ENCODE measurements at places on chromosomes 2 and 18. TPM values are rescaled to one million over a fixed set of nuclear protein-coding genes. Genes with fewer than 3 reads are reported as not detected.
A peak's percentile ranks its signal among the peaks of the same experiment; 100 is the strongest.

CNTNAP5 gene
- polyA plus RNA-seq: not detected

DNA sequence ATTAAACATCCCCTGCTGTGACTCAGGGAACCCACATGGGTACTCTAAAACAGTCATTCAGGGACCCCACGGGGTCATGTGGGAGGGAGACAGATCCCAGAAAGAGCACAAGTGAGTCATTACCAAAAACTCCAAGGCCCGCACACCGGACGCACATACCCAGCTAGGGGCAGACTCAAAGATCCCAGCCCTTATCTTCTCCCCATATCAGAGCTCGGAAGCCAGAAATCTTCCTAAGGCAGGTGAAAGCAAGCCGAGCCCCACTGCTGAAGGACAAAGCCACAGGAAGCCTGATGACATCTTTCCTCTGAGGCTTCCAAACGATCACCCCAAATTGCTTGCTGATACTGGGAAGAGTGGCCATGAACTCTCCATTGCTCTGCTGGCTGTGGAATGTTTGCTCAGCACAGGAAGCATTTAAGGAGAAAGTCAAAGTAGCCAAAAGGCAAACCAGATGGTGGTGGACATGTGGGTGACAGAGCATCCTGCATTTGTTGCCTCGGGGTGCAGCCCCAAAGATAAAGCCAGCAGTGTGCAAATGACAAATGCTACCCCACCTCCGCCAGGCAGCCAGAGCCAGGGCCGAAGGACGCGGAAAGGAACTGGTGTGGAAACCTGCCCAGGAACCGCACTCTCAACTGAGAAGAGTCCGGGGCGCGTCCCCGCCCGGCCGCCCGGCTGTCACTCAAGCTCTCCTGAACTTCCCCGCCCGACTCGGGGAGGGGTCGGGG lies 784 bp downstream of the ACTR1B start:
- H3K27me3 ChIP-seq: no peaks in the 10 kb centered on the region
- peaks cover 24% of the 10 kb centered on the region for H3K4me1 ChIP-seq
- peaks cover 22% of the 10 kb centered on the region for H3K36me3 ChIP-seq
- peak; percentile 76 for DNase-seq

TANC1 gene
- 2.1 TPM for polyA plus RNA-seq

GRCh38 chr18:69757733-69758132 lies 189.9 kb downstream of the CD226 start:
- no peaks in the 10 kb centered on the region for H3K27me3 ChIP-seq
- no peak overlapping the region for H3K4me3 ChIP-seq
- H3K4me1 ChIP-seq: no peaks in the 10 kb centered on the region
- no peaks in the 10 kb centered on the region for H3K36me3 ChIP-seq

EML6 gene
- 9.3 TPM for polyA plus RNA-seq

DNA sequence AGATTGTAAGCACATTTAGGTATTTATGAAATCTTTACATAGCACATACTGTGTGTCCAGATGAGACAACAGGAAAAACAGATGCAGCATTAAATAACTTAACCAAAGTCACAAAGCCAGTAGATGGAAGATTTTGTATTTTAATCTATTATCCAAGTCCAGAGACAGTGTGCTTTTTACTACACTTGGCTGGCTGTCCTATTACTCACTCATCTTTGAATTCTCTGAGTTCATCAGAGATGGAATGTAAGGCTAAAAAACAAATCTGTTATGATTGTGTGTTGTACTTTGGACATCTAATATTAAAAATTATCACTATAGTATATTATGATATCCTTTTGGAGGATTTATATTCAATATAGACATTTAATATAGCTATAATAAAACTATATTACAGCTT lies 1189.4 kb downstream of the DSC3 start:
- no peak for DNase-seq
- H3K27me3 ChIP-seq: no peaks in the 10 kb centered on the region
- H3K4me3 ChIP-seq: no peak overlapping the region
- H3K36me3 ChIP-seq: no peaks in the 10 kb centered on the region

- DNase-seq: no peak
- H3K4me3 ChIP-seq: no peak overlapping the region
- H3K27me3 ChIP-seq: no peaks in the 10 kb centered on the region
- no peaks in the 10 kb centered on the region for H3K4me1 ChIP-seq
Measured at GRCh38 chr18:59822612-59823550, 76.9 kb upstream of the PMAIP1 start.

DNA sequence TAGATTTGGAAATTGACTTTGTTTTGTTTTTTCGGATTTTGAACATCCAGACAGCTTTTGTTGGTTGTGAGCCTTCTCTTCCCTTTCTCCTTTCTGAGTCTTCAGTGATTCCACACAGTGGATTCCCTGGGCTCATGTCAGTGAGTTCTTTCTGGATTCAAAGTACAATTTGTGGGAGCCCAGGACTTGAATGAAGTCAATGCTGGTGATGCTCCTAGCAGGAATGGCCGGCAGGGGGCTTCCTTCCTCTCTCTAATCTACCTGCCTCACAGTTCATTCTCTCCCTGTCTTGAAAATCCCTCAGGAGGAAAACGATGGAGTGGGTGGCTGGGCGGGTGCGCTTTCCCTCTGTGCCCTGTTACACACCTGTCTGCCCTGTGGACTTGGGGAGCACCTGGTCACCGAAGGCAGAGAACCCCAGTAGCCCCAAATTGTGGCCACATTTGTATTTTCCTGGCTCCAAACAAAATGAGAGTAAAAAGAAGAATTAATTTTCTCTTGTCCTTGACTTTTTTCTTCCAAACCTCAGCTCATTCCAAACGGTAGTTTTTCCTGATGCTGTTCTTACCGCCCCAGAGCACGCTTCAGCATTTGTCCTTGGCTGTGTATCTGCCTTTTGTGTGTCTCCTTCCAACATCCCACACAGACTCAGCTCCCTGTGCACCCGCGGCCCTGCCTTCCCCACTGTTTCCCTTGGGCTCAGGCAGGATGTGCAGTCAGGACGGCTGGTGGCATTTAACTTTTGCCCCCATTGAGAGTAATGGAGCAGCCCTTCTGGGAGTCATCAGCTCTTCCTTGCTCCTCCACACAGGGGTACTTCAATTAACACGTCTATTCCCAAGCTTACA lies 86.6 kb downstream of the MARCO start:
- H3K36me3 ChIP-seq: no peaks in the 10 kb centered on the region
- no peaks in the 10 kb centered on the region for H3K27me3 ChIP-seq
- H3K27ac ChIP-seq: no peak overlapping the region
- H3K4me1 ChIP-seq: no peaks in the 10 kb centered on the region
- DNase-seq: no peak

- no peaks in the 10 kb centered on the region for H3K4me1 ChIP-seq
- no peak overlapping the region for H3K27ac ChIP-seq
- H3K4me3 ChIP-seq: no peak overlapping the region
Measured at GRCh38 chr2:188725746-188726360, 248.3 kb upstream of the COL3A1 start.

GRCh38 chr18:24160086-24160485 lies 21.2 kb downstream of the CABYR start:
- peaks cover 95% of the 10 kb centered on the region for H3K36me3 ChIP-seq
- H3K4me1 ChIP-seq: no peaks in the 10 kb centered on the region
- H3K27me3 ChIP-seq: no peaks in the 10 kb centered on the region
- no peak for DNase-seq
- H3K4me3 ChIP-seq: no peak overlapping the region

DNA sequence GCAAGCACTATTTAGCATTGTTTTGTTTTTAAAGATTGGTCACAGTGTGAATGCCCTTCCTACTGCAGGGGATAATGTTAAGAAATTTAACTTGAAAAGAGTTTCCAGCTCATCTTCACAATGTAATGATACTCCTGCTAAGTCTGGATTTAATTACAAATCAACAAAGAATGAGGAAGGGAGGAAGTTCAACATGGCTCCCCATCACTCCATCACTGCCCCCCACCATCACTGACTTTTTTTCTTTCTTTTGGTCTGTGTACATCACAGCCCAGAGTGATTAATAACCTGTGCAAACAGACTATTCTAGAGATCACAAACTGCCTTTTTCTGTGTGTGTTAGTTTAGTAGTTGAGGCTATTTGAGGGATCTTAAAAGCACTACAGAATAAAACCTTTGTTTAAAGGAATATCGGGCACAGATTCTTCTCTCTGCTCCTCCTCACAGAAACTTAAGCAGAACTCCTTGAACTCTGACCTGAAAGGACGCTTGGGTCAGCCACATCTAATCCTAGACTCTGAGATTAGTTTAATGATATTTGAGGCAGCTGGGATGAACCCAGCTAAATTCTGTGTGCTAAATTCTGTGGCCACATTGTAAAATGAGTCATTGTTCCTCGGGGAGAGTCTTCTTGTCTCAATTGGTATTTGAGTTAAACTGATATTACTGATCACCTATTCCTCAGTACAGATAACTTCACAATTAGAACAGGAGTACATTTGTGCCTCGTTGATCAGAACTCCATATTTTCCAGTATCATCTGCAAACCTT lies 47.8 kb downstream of the SATB2 start:
- H3K4me3 ChIP-seq: no peak overlapping the region
- H3K27ac ChIP-seq: no peak overlapping the region
- no peaks in the 10 kb centered on the region for H3K27me3 ChIP-seq
- no peaks in the 10 kb centered on the region for H3K4me1 ChIP-seq

GRCh38 chr2:215527736-215528135 lies 91.9 kb upstream of the FN1 start:
- no peak overlapping the region for H3K4me3 ChIP-seq
- H3K4me1 ChIP-seq: no peaks in the 10 kb centered on the region
- no peaks in the 10 kb centered on the region for H3K27me3 ChIP-seq
- H3K36me3 ChIP-seq: no peaks in the 10 kb centered on the region

DNA sequence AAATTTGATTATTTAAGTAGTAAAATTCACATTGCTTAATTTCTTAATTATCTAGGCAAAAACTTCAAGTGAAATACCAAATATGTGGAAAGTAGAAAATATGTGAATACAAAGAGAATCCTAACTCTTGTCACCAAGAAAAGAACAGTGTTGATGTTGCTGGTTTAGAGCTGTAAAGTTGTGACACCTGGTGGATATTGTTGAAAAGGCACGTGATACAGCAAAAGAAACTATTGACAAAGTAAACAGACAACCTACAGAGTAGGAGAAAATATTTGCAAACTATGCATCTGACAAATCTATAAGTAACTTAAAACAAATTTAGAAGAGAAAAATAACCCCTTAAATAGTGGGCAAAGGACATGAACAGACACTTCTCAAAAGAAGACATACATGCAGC lies 25.6 kb upstream of the ZC3H15 start:
- H3K27me3 ChIP-seq: no peaks in the 10 kb centered on the region
- H3K4me1 ChIP-seq: no peaks in the 10 kb centered on the region

RAD51AP2 gene
- 0.01 TPM for polyA plus RNA-seq

DNA sequence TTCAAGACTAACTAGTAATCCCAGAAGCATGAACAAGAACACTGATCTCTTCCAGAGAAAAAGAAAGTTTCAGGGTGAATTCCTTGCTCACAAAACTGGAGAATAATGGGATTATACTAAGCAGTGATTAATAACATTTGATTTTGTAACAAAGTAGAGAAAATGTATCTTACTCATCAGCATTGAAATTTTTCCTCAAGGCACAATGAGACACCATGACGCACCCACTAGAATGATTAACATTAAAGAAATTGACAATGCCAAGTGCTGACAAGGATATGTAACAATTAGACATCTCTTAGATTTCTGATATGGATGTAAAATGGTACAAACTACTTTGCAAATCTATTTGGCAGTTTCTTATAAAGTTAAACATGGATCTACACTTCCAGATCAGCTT lies 101.1 kb upstream of the EPHA4 start:
- no peak overlapping the region for H3K27ac ChIP-seq
- H3K4me1 ChIP-seq: no peaks in the 10 kb centered on the region
- H3K4me3 ChIP-seq: no peak overlapping the region
- H3K36me3 ChIP-seq: no peaks in the 10 kb centered on the region
- DNase-seq: no peak
- no peaks in the 10 kb centered on the region for H3K27me3 ChIP-seq

DNA sequence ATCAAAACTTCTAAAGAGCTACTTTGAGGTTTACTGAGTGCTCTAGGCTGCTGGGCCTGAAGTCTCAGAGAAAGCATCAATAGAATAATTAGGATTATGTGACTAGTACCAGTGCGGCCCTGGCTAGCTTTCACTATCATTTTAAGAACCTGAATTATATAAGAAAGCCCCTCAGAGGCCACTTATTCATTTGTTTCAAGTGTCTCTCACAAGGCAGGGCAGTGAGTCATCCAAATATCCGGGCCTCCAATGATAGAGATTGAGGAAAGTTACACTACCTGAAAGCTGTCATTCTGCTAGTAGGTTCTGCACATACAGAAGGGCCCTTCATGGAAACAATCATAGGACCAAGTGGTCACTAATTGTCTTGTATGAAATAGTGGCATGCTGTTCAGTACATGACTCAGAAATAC lies 193.1 kb downstream of the L3MBTL4 start:
- H3K4me3 ChIP-seq: no peak overlapping the region
- DNase-seq: no peak
- H3K36me3 ChIP-seq: no peaks in the 10 kb centered on the region
- no peak overlapping the region for H3K27ac ChIP-seq

SNTG2 gene
- not detected for polyA plus RNA-seq

DNA sequence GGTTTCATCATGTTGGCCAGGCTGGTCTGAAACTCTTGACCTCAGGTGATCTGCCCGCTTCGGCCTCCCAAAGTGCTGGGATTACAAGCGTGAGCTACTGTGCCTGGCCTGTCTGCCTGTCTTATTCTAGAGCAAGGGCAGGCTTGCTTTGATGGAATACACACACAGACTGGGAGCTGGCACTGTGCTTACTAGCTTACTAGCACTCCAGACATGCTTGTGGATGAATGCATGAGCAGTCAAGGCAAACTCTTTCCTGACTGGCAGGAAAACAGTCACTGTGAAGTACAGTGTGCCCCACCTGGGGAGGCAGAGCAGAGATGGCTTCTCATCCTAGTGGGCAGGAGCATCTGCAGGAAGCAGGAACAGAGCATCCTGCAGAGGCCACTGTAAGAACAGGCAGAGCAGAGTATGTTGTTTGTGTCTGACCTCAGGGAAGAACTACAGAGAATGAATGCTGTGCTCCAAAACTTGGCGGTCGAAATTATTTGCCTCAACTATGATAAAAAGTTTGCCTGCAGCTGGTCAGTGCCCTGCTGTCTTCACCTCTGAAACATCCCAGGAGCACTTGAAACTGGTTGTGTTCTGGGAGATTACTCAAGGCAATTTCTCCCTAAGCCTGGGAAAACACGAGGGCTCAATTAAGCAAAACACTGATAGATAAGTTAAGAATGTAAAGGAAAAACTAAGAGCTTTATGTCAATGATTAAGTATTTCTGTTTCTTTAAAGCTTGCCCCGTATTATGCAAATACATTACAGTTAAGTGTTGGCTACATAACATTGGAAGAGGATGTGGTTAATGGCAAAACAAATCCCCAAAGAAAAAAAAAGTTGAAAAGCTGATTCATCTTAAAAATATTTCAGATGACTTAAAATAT lies 102.4 kb downstream of the VAPA start:
- H3K4me3 ChIP-seq: no peak overlapping the region
- no peaks in the 10 kb centered on the region for H3K27me3 ChIP-seq
- H3K4me1 ChIP-seq: peaks cover 16% of the 10 kb centered on the region
- DNase-seq: no peak
- H3K36me3 ChIP-seq: no peaks in the 10 kb centered on the region
- peak overlapping the region; percentile 17 for H3K27ac ChIP-seq

G6PC2 gene
- polyA plus RNA-seq: not detected
